ENCODE measurements at places on chromosomes 3 and 15. TPM values are rescaled to one million over a fixed set of nuclear protein-coding genes. Genes with fewer than 3 reads are reported as not detected.

Gene CD96
- 0.06 TPM for polyA plus RNA-seq

DNA sequence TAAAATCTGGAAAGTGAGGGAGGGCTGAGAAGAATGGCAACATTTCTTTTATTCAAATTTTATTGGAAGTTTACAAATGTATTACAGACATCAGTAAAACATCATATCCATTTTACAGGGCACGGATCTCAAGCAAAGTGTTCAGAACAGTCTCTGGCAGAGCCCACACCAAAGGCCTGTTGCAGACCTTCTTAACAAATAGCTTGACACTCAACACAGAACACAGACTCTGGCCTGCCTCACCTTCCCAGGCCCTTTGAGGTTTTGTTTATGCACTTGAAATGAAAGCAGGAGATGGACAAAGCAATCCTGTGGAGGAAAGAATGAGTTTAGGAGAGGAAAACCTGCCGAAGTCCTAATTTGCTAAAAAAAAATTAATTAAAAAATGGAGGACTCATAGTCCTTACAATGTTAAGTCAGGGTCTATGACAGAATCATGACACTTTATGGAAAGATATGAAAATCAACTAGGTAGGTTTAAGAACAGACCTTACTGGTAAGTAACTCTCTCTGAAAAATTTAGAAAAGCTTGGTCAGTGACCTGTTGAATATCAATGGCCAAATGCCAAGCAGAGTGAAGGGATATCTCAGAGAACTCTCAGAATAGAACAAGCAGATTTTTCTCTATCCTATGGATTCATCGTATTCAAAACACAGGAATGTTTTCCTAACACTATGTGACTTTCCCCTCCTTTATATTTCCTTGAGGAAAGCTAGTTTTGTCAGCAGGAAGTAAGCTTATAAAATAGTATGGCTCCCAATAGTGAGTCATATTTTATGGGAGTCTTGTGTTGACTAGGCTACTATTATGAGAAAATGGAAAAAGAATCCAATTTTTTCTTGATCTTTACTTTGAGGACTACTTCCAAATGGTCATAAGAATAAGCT is 70.8 kb upstream of the PSMD6 start:
- DNase-seq: no peak

- DNase-seq: no peak
Observed at GRCh38 chr3:89521328-89521727, 413.9 kb downstream of the EPHA3 start.

GRCh38 chr3:53740956-53741355 is 105.3 kb downstream of the CHDH start:
- no peak for DNase-seq

DNA sequence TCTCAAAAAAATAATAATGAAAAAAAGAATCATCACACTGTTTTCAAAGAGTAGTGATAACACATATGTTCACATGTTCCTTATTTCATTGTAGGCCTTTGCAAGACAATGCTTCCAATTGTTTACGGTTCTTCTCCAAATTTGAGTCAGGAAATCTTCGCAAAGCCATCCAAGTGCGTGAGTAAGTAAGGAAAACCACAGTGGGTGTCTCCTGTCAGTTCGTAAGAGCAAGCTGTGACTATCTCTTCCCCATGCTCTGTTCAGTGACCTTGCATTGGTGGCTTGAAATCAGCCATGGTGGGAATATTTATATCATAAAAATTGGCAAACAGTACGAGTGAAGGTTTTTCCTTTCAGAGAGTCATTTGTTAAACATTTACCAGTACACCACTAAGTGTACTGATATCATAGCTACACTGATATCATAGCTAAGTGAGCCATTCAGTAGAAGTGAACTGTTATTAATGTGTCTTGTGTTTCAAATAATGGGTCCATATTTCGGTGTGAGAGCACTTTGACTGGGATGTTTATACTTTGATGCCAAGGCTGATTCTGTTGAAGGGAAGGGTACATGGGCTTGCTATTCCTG is 187.3 kb downstream of the AGBL1 start:
- no peak for DNase-seq

DNA sequence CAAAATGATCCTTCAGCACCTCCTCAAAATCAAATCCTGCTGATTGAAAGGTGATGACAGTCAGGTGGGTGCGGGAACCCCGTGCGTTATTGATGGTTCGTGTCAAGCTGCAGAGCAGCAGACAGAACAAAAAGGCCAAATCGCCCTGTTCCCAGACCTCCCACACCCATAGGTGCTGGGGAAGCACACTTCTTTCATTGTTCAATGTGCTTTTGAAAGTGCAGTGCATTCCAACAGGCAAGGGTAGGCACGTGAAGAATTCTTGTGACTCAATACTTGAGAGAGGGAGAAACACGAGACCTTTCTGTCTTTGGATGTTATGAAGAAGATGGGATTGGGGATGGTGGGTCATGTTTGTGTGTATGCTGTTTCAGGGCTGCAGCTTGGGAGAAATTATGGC is 514.0 kb downstream of the MCTP2 start:
- DNase-seq: no peak

Gene CMTM8
- polyA plus RNA-seq: 7.9 TPM

DNA sequence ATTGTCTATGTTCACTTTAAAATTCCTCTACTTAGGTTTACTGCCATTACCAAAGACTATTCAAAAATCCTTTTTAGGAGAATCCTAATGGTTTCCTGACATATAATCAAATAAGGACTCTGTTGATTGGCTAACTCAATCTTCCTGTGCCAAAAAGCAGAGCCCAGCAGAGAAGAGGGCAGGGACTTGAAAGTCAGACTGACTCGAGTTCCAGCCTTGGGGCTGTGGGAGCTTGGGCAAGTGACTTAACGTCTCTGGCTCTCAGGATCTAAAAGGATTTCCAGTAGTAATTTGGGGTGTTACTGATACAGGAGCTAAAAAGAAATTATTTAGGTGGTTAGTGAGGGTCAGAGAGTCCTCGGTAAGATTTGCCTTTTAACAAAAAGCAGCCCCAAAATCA is 10.9 kb downstream of the CCR5 start:
- DNase-seq: no peak

DNA sequence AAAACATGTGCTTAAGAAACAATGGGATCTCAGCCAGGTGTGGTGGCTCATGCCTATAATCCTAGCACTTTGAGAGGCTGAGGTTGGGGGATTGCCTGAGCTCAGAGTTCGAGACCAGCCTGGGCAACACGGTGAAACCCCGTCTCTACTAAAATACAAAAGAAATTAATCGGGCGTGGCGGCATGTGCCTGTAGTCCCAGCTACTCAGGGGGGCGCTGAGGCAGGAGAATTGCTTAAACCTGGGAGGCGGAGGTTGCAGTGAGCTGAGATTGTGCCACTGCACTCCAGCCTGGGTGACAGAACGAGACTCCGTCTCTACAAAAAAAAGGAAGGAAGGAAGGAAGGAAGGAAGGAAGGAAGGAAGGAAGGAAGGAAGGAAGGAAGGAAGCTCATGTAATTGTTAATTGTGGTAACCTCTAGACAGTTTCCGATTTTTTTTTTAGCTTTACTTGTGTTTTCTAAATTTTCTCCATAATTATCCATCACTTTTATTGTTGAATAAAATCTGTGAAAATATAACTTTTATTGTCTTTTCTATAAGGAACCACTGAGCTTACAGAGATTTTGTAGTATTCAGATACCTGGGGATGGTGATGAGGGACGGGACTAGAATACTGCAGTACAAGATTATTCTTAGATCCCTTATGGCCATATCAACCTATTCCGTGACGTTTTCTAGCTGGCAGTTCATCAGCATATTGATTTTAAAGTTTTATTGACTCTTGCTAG is 506.9 kb downstream of the NR2F2 start:
- no peak for DNase-seq

DNA sequence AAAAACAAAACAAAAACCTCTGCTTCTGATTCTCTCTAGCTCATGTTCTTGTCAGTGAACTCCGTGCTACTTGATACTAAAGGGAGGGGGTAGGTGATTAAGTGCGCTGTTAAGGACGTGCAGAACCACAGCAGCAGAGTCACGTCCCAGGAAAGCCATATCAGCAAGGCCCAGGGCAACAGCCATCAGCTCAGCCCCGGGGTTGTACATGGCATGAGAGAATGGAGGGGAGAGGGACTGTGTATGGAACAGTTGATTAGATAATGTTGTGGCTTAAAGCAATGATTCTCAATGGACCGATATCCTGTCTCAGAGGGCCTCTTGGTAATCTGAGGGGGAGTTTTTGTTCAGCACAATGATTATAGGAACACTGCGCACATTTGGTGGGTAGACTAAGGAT is 27.6 kb downstream of the C2CD4A start:
- no peak for DNase-seq

- DNase-seq: no peak
Observed at GRCh38 chr15:78915341-78916087, 29.3 kb downstream of the CTSH start.

DNA sequence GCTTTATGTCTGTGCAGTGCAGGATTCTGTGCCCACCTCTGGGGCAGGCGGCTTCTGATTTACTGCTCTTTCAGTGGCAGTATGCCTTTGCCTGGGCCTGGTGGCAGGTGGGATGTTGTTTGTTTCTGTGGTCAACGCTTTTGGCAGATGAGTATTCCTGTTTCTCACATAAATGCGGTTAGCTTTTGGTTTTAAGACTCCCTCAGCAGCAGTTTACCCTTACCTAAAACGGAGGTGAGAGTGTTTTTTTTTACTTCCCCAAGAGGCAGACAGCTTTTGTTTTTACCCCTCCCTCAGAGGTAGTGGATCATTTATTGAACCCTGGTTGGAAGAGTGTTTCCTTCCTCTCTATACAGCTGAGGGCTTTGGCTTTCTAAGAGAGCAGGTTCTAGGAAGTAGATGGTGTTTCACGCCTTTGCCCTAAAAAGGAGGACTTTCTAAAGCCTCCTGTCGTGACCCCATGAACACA is 134.1 kb upstream of the PLSCR5 start:
- DNase-seq: no peak

Gene DLL4
- 0.03 TPM for polyA plus RNA-seq

- peak; percentile 90 for DNase-seq
Observed at GRCh38 chr15:74202452-74203401, at the start of gene STRA6. Gene STRA6, minus strand, starts transcription at chr15:74202787. Its CDS starts 520 bp downstream, at chr15:74202267.

DNA sequence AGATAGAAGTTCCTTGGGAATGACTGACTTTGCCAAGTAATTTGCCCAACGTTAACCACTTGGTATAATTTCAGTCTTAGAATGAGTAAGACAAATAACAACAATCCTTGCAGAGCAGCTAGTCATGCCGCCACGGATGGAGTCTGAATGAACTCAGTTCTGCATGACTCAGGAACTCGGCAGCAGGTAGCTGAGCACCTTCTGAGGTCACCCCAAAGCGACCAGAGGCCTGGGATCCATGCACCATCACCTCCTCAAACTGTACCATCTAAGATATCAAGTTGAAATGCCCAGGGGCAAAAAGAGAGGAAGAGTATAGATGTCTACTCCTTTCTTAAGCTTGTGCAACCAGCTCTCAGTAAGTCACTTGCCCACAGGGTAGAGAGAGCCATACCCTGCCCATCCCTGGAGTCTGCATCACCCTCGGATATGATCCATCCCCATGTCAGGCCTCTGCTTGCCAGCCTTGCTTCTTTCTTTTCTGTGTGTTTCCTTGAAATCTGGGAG is 8.5 kb upstream of the CDCP1 start:
- DNase-seq: no peak

- DNase-seq: no peak
Observed at GRCh38 chr15:72198356-72199204, 993 bp upstream of the GRAMD2A start.

Gene CCR8
- polyA plus RNA-seq: not detected

Gene SLC22A14
- polyA plus RNA-seq: 0.16 TPM

GRCh38 chr15:75720787-75721479 is 8.3 kb upstream of the CSPG4 start:
- peak; percentile 21 for DNase-seq
